ENCODE measurements at places on chromosomes 11 and 22.

DNA sequence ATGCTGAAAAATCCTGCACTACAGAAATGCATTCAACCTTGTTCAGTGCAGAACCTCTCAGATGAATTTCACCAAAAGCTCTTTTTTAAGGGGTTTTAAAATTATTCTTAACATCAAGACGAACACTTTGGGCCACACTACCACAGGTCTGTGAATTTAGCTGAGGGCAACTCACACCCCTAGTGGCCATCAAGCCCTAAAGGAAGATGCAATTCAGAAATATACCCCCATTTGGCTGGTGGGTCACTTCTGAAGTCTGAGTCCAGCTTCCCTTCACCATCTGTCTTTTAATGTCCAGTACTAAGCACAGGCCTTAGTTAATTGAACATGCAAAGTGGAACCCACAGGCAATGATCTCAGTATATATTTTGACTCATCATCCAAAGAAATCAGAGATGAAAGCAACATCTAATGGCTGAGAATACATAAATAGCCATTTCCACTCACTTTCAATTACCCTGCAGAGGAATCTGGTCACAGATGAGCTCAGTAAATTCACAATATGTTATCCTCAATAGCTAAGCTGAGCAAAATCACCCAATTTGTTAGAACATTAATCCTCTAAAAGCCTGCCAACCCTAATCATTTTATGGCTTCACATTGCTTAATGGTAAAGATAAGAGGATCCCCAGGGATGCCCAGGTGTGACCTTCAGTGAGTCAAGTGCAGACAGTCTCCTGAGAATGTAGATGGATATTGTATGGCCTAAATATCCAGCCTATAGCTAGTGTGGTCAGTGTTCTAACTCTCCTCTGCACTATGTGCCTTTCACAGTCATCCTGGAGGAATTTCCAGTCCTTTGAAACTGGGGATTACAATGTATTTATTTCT, 50.3 kb downstream of the FAM76B start:
- DNase-seq: no peak

DNA sequence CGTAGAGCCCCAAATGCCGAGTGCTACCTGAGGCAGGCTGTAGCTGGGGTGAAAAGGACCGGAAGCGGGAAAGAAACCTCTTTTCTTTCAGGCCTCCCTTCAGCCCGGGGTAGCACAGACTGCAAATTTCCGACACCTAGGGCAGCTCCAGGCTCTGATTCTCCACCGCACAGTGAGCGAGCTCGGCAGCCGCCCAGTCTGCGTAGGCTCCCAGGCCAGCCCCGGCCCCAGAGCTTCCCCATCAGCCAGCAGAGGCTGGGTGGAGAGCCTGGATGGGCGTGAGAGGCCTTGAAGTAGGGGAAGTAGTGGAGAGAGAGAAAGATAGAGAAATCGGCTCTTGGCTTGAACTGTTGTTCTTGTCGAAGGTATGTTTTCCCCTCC, 9.3 kb upstream of the PAX6 start:
- DNase-seq: no peak

DNA sequence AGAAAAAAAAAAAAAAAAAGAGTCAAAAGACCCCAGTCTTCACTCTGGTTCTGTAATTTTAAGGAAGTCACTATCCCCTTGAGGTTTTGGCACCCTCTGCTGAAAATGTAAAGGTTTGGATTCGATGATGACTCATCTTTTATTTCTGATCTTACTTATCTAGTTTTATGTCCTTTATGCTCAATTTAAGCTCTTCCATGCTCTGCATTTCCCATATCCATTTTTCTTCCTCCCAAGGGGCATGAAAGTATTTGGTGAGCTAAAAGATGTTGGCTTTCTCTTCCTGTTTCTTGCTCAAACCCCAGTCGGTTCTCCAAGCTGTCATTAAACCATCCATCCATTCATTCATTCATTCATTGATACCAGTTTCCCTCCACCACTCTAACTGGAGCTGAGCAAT, 61.0 kb upstream of the CDON start:
- DNase-seq: no peak

GRCh38 chr11:47002390-47002789, 65.8 kb downstream of the CSTPP1 start:
- no peak for DNase-seq

DNA sequence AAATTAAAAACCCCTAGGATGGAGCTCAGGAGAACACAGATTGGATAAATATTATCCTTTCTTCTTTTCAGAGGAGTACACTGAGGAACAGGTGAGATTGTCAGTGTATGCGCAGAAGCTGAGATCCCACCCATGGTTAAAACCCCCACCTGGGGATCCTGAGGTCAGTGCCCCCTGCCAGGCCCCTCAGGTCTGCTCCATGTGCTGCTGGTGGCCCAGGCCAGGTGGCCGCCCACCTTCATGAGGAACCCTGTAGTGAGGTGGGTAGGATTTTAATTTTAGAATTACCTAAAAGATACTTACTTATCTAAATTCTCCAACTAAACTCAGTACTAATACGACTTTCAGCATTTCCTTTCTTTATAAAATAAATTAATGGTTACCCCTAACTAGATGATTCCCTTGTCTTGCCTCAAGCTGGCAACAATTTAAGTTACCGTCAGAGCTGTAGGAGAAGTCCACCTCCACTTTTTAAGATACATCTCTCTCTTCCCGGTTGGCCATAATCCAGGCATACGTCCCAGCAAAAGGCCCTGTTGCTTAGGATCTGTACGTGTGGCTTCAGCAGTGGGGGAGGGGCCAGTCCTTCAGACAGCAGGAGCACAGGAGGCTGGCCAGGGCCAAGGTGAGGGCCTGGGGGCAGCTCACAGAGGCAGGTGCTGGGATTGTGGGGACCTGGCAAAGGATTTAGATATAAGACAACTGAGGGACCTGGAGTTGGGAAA, 61.5 kb upstream of the PITPNB start:
- DNase-seq: no peak

DNA sequence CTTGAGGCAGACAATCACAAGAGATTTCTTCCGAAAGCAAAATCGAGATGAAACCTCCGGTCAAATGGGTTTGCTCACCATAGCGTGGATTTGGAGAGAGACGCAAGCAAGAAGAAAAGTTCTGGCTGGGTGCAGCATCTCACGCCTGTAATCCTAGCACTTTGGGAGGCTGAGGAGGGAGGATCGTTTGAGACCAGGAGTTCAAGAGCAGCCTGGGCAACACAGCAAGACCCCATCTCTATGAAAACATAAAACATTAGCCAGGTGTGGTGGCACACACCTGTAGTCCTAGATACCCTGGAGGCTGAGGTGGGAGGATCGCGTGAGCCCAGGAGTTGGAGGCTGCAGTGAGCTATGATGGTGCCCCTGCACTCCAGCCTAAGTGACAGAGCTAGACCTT, 24.4 kb downstream of the MN1 start:
- DNase-seq: no peak

GRCh38 chr11:2272228-2272945, 2.0 kb upstream of the ASCL2 start:
- no peak for DNase-seq

GRCh38 chr22:48256041-48256739, 1493.7 kb downstream of the TBC1D22A start:
- no peak for DNase-seq

DNA sequence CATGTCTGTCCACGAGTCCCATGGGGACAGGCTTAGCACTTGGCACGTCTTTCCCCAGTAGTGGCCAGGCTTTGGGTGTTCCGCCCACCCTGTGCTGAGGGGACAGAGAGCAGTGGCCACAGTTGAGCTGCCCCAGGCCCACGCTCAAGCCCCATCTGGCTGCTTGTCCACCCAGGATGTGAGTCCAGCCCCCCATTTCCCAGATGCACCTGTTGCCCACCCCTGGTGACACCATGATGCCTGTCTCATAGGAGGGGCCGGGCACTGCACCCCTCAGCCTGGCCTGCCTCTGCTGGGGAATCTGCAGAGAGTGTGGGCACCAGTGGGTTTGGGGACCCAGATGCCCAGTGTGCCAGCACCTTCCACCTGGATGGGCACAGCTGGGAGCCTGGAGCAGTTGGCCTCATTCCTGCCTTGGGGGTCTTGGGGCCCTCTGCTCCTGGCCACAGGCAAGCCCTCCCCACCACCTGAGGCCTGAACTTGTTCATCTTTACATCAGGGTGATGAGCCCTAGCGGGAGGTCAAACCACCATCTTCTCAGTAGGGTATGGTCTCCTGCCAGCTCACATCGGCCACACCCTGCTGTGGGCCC, 5.7 kb downstream of the SIGIRR start:
- no peak for DNase-seq

GRCh38 chr11:112643416-112643815, 317.8 kb upstream of the NCAM1 start:
- DNase-seq: no peak

GRCh38 chr22:31295831-31296657, 3.8 kb upstream of the PIK3IP1 start:
- DNase-seq: no peak

GRCh38 chr22:40606306-40606705, 30.2 kb downstream of the MRTFA start:
- no peak for DNase-seq

GRCh38 chr11:15605094-15605493, 490.4 kb downstream of the INSC start:
- no peak for DNase-seq

DNA sequence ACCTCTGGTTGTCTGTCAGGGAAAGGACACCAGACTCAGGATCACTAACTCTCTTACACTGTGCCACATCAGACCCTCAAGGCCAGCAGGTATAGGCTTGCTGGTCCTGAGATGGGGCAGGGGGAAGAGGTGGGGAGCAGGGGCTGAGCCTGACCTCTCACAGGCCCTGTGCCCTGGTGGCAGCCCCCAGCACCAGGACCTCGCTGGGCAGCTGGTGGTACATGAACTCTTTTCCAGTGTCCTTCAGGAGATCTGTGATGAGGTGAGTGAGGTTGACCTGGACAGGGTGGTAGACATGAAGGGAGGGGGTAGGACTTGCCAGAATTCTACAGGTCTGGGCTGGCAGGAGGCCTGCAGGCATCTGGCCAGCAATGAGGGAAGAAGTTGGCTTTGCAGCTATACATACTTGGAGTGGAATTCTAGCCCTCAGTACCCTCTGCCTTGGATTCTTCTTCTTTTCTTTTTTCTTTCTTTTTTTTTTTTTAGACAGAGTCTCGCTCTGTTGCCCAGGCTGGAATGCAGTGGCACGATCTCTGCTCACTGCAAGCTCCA, 1.4 kb downstream of the NUDT22 start:
- no peak for DNase-seq

GRCh38 chr11:65651589-65652510, 10.9 kb downstream of the RELA start:
- no peak for DNase-seq

DNA sequence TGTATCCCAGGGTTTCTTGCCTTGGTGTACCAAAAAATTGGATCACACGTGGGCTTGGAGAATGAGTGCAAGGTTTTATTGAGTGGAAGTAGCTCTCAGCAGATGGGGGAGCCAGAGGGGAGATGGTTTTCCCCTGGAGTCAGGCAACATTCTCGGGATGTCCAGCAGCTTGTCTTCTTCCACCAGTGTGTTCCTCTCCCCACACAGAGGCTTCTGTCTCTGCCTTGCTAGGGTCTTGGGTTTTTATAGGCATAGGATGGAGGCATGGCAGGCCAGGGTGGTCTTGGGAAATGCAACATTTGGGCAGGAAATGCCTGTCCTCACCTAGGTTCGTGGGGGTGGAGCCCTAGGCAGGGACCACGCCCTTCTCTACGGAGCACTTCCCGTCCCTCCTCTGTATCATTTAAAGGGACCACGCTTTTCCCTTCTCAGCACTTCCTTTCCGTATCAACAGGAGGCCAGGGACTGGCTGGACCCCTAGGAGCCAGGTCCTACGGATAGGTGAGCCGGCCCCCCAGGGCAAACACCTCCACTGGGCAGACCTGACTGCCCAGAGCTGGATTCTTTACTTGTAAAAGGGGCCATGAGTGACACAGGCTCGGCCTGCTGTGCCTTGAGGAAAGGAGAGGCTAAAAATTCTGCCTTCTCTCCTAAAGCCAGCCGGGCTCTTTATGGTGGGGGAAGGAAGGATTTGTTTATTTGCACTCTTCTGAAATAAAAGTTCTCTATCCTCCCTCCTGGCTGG, 55.3 kb upstream of the CCDC188 start:
- DNase-seq: peak; percentile 78

DNA sequence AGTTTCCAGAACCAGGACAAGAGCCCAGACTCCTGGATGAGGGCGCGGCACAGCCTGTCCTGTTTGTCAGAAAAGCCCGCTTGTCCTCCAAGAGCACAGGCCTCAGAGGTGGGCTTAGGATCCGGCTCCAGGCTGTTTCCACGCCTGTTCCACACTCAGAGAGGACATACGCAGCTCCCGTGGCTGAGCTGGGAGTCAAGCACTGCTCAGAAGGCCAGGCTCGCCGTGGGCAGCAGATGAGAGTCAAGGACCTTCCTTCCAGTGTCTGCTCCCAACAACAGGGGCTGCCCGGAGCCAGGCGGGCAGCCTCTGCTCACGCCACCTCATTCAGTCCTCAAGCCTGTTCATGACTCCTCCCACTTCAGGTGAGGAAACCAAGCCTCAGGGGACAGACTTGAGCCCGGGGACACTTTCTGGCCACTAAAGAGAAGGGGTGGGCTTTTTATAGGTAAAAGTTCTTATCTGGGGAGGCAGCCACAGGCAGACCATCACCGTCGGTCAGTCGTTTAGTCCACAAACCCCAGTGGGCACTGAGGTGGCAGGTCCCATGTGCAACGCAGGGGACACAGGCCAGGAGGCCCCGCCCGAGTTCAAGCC, 3.8 kb downstream of the CYB5R3 start:
- DNase-seq: no peak

GRCh38 chr22:17243524-17243923, 24.3 kb upstream of the ADA2 start:
- DNase-seq: peak; percentile 92

DNA sequence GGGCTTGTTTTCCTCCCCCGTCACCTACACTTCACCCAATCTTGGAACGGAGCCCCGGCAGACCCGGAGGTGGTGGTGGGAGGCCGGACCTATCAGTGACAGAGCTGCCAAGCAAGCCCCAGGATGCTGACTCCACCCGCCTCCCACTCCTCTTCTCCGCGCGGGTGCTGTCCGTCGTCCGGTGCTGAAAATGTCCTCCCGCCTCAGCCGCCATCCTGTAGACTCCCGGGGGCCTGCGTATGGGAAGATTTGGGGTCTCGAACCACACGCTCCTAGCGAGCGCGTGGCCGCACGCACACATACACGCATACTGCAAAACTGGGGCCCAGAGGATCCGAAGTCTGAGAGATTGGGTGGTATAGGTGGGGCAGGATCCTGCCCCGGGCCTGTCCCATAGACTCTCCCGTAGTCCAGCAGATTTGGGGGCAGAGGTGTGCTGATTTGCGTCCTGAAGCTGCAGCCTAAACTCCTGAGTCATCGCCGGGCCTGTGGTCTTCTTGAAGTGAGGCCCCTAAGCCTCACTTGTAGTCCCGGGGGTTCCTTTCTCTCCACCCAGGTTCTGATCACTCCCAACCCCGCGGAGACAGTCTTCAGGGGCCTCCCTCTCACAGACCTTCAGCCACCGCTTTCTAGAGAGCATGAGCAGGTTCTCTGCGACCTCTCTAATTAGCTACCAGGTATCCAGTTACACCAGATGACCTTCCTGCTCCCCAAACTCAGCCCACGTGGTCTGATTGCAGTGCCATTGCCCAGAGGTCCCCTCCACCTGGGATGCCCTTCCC, 796 bp upstream of the YIF1A start:
- DNase-seq: peak; percentile 87

All from GM12865 (cell line).